ENCODE measurements at places on chromosomes 7 and 10. TPM values are rescaled to one million over a fixed set of nuclear protein-coding genes. Genes with fewer than 3 reads are reported as not detected.

FASTK gene
- 88.9 TPM for total RNA-seq

CDHR3 gene
- total RNA-seq, result 4.0 TPM

ANXA7 gene
- total RNA-seq, result 148 TPM

CFAP43 gene
- 0.11 TPM for total RNA-seq

BTRC gene
- total RNA-seq, result 7.5 TPM

CCL26 gene
- 1.7 TPM for total RNA-seq

ACTL6B gene
- not detected for total RNA-seq

SCART1 gene
- 4.2 TPM for total RNA-seq
